ENCODE measurements at places on chromosomes 16 and 17.

GRCh38 chr16:57920880-57921229 is 50.1 kb downstream of the CNGB1 start:
- DNase-seq: no peak

- peak; percentile 25 for DNase-seq
Measured at GRCh38 chr16:106623-107324, 28.7 kb downstream of the MPG start.

GRCh38 chr17:40501499-40501911 is at the start of gene TNS4:
TSS of gene TNS4 (minus strand) at chr17:40501623. CDS start at chr17:40496425, 5,198 bp downstream.
- DNase-seq: no peak

GRCh38 chr16:4075534-4075933 is 40.7 kb downstream of the ADCY9 start:
- DNase-seq: no peak

- no peak for DNase-seq
Measured at GRCh38 chr17:79107499-79108231, 33.0 kb downstream of the ENGASE start.

DNA sequence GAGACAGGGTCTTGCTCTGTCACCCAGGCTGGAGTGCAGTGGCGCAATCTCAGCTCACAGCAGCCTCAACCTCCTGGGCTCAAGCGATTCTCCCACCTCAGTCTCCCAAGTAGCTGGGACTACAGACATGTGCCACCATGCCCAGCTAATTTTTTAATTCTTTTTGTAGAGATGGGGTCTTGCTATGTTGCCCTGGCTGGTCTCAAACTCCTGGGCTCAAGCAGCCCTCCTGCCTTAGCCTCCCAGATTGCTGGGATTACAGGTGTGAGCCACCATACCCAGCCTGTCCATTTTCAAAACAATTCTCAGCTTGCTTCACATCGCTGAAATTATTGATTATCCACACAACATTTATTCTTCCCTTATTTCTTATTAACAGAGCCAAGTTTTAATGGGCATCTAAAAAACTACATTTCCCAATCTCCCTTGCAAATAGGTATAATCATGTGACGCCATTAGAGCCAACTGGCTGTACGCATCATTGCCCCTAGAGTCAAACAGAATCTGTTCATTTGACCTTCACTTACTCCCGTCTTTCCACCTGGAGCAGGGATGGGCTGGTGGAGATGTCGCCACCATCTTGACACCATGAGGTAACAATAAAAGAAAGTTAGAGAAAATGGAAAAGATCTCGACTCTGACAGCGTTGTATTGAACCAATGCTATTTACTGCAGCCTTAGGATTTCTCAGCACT is 148.0 kb upstream of the FOXF1 start:
- DNase-seq: no peak

DNA sequence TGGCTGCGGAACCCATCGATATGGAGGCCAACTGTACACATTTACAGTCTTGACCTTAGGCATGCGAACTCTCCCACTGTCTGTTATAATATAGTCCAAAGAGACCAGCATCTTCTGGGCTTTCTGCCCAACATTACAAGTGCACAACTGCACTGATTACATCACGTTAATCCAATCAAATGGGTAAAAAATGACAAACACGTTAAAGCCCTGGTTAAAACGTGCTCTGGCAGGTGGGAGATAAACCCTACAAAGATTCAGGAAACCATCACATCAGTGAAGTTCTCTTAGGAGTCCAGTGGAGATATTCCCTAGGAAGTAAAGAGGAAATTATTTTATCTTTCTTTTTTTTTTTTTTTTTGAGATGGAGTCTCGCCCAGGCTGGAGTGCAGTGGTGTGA is 23.7 kb upstream of the XYLT2 start:
- no peak for DNase-seq

Measured in activated CD4-positive, alpha-beta T cell treated with anti-CD3 and anti-CD28 coated beads for 1 hour (primary cell).